ENCODE measurements at places on chromosomes 6 and 20.

- DNase-seq, result no peak
Observed at GRCh38 chr6:382883-383810, 8.4 kb upstream of the IRF4 start.

DNA sequence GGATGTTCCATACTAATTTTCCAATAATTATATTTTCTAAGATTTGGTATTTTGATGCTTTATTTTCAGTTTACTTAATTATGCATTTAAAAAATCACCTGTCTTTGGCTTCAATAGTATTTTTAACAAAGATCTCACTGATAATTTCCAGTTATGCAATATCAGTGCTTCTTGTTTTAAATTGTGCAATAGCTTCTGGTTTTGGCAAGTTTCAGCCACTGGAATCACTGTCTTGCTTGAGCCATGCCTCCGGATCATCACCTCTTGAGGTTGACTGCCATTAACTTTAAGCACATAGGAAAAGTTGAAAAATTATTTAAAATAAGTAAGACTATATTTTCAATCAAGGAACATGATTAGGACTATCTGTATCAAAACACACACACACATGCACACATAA lies 1242.1 kb downstream of the HACE1 start:
- no peak for DNase-seq

DNA sequence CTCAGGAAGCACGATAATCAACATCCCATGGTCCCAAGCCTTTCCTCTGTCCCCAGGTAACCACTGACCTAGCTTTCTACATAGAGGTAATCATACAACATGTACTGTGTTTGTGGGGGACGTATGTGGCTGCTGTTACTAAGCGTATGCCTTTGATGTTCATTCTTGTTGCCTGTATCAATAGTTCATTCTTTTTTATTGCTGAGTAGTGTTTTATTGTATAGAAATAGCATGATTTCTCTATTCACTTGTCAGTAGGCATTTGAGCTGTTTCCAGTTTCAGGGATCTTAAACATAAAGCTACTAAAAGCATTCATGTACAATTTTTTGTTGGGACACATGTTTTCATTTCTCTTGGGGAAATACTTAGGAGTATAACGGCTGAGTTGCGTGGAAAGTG lies 185.4 kb downstream of the PACRG start:
- DNase-seq, result no peak

GRCh38 chr20:23358923-23359593 lies 2.9 kb upstream of the GZF1 start:
- DNase-seq, result no peak

- no peak for DNase-seq
Observed at GRCh38 chr20:46974669-46975434, 80.2 kb downstream of the EYA2 start.

- DNase-seq, result no peak
Observed at GRCh38 chr6:87376643-87377042, 31.1 kb upstream of the CFAP206 start.

GRCh38 chr20:31695849-31696804 lies 26.5 kb downstream of the BCL2L1 start:
- DNase-seq, result peak; percentile 77

GRCh38 chr6:17938901-17939300 lies 48.5 kb downstream of the KIF13A start:
- DNase-seq, result no peak

- DNase-seq, result peak; percentile 25
Observed at GRCh38 chr20:2005359-2005758, 11.5 kb upstream of the PDYN start.

GRCh38 chr6:36594816-36595643 lies 868 bp downstream of the SRSF3 start:
- DNase-seq, result peak; percentile 54

DNA sequence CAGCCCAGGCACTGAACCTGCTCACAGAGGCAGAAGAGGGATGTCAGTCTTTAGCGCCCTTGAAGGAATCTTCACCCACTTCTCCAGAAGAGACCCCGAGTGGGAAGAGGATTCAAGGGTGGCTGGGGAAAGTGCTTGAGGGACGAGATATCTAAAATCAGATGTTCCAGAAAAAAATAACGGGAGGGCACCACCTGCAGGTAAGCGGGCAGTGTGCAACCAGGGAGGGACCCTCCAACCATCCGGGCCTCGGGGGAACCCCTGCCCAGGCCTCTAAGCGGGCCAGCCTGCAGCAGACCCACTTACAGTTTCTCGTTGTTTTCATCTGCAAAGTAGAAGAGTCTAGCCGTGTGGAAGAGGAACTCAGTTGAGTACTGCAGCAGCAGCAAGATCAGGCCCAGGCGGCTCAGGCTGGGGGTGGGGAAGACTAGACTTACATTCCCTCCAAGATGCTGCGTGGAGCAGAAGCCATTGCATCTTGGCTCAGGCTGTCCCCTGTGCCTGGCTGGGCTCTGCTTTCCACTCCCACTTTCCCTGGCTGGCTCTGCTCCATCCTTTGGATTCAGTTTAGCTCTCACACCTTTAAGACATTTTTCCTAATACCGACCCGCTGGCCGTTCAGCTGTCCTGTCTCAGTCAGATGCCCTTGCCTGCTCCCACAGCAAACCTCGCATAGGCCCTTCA lies 71.0 kb downstream of the TRAM2 start:
- DNase-seq, result no peak

- DNase-seq, result no peak
Observed at GRCh38 chr6:156167016-156167624, 610.1 kb upstream of the ARID1B start.

DNA sequence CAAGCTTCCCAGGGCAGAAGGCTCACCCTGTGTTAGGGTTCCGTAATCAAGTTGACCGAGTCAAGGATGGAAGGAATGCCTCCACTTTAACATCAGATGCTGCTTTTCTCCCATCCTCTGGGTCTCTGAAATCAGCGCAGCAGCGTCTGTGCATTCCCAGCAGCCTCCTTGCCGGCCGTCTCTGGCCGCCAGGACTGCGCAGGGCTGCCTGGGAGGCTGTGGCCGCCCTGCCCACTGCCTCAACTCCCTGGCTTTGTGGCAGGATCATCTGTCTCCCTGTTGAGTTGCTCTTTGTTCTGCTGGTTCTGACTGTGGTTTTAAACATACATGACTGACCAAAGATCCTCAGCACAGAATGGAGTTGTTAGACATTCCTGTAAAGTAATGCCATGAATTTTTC lies 56.5 kb downstream of the DLL1 start:
- no peak for DNase-seq

DNA sequence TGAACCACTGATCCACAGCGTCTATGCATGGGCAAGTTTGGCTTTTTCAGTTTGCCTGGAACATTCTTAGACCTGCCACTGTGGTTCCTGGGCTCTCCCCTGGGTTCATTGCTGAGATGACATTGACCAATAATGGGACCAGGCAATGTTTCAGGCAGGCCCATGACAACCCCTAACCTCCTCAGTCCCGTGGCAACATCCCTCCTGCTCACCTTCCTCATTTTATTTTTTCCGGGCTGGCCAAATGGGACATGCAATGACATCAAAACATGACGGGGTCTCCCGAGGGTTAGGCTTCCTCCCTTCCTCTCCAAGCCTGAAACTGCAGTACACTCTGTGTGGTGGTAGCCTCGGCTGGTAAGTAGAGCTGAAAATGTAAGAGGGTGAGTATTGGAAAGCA lies 234.0 kb upstream of the RREB1 start:
- no peak for DNase-seq

DNA sequence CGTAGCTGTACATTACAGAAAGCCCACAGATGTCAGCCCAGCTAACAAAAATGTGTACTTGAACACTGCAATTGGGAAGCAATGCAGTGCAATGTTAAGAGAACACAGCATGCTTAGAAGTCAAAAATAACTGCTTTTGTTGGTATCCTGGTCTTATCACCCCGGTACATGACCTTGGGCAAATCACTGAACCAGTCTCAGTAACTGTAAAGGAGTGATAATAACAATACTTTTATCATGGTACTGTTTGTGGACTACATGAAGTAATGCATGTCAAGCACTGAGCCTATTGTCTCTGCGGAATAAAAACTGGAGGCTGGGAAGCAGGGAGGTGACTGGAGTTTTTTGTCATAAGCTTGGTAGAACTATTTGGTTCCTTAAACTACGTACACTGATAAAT lies 44.7 kb upstream of the SPDEF start:
- no peak for DNase-seq

GRCh38 chr6:45892696-45893245 lies 122.9 kb downstream of the CLIC5 start:
- DNase-seq, result no peak

- DNase-seq, result peak; percentile 63
Observed at GRCh38 chr20:6956574-6956973, 189.1 kb downstream of the BMP2 start.

DNA sequence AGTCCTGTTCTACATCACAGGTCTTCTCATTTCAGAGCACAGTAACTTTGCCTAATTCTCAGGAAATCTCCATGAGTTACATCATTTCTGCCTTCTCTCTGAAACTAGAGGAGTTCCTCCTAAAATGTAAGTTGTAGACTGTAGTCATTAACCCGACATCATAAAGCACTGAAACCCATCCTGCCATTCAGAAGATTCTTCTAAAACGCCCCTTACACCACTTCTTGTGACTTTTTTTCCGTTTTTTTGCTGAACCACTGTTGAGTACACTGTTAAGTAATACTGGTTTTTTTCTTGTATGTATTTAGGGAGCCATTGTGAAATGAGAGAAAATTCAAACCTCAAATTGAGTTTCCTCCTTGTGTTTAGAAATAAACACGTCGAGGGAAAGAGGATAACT lies 117.3 kb downstream of the MAP3K4 start:
- no peak for DNase-seq

GRCh38 chr6:29675561-29675960 lies 5.4 kb downstream of the ZFP57 start:
- DNase-seq, result no peak

DNA sequence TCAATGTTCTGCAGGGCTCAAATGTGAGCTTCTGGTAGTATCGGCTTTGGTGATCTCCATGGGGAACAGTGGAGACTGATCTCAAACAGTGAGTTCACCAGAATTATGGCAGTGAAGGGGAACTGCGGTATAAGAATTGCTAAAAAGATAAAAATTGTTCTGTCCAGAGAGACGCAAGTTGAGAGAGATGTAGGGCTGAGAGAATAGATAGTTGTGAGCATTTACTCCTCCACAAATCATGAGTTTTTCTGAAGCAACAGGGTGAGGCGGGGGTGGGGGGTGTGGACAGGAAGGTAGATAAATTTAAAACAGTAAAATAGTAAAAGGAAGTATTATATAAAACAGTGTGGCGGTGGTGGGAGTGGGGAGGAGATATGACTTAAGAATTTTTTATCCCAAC lies 98.6 kb upstream of the NEDD9 start:
- no peak for DNase-seq

- no peak for DNase-seq
Observed at GRCh38 chr6:92822222-92822621, 597.1 kb downstream of the EPHA7 start.

DNA sequence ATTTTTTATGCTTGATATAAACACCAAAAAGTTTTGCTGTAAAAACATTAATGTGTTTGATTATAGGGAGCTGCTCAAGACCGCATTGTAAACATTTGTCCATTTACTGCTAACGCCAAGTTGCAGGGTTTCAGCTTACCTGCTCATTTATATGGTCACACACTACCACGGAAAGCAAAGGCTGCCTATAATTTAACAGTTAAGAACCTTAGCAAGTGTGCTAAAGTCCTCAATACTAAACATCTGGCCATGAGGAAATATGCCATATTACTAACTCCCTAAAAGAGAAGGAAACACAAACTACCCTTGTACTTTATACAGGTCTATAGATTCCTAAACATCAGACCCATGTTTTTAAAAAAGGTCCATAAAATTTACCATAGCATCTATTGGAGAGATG lies 129.5 kb downstream of the ASCC3 start:
- no peak for DNase-seq

GRCh38 chr6:133341607-133342158 lies 100.5 kb downstream of the EYA4 start:
- peak; percentile 72 for DNase-seq

DNA sequence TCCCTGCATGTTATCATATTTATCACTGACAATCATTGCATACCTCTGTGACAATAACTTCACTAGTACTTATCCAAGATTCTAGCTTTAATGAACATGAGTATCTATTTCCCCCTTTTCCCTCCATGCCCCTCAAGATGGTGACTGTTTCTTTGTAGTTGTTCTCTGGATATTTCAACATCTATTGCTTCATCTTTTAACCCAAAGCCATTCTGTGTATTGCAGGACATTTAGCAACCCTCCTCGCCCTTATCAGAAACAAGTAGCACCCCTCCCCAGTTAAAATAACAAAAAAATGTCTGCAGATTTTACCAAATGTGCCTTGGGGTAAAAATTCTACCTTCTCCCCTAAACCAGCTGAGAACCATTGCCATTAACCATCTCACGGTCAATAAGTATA lies 979.8 kb upstream of the MANEA start:
- DNase-seq, result no peak

DNA sequence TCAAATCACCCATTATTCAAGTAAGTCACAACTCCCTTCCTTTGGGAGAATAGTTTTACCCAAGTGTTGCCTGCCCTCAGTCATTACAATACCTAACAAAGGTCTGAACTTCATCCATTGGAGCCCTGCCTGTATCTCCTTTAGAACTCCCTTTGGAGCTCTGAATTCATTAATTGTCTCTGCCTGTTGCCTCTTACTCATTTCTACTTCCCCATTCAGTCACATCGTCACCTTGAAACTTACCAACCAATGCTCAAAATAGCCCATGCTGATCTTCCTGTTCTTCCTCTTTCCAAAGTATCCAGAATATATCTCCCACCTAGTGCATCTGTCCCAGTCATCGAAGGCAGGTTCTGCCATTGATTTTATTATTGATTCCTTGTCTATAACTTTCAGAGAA lies 120.7 kb upstream of the ADGRF1 start:
- DNase-seq, result no peak

DNA sequence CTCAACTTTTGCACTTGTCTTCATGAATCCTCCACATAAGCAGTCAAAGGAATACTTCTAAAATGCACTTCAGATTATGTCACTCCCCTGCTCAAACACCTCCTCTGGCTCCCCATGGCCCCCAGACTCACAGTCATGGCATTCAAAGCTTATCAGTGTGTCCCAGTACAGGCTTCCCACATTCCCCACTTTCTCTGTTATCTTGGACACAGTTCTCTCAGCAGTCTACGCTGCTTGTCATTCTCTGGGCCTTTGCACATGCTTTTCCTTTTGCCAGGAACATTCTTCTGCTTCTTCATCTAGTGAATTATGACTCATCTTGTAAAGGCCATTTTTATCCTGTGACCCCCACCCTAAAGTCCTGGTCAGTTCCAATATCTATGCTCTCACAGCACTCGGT lies 31.8 kb downstream of the SLC13A3 start:
- no peak for DNase-seq

GRCh38 chr20:39259010-39259803 lies 297.1 kb downstream of the DHX35 start:
- DNase-seq, result no peak

DNA sequence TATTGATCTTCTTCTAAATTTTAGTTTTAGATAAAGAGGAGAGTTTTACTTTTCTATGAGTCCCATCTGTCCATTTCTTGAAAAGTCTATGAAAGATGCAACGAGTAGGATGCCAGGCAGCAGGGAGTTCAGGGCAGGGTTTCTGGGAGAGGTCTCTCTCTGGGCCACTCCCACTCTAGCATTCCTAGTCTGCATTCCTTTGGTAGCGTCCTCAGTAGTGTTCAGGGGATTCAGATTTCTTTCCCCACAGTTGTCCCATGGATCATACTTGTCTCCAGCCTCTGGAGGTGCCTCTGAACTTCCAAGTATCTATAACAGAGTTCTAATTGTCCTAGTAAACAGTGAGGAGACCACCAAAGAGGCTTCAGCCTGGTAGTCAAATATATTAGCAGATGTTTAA lies 225.3 kb downstream of the RIMS1 start:
- DNase-seq, result no peak

All from HT1080 (cell line).